Stimulated activated CD4-positive, alpha-beta T cell treated with anti-CD3 and anti-CD28 coated beads, Interleukin-2, amount 100 ng/mL, for 48 hours (primary cell): ENCODE measurements at places on chromosomes 1 and 21.

DNA sequence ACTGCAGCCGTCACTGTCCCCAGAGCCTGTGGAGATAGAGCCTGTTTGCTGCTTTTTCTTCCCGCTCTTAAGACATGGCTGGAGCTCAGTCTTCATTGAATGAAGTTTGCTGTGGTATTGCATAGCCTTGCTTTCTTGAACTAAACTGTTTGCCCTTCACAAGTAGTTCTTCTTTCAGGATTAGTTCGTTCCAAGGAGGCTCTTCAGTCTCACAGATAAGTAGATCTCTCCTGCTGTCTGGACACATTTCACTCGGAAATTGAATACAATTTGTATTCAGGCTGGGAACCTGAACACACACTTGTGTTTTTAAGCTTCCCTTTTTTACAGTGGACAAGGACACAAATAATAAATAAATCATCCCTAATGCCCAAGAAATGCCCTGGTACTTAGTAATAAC lies 34.7 kb downstream of the IFNAR1 start:
- DNase-seq: no peak

DNA sequence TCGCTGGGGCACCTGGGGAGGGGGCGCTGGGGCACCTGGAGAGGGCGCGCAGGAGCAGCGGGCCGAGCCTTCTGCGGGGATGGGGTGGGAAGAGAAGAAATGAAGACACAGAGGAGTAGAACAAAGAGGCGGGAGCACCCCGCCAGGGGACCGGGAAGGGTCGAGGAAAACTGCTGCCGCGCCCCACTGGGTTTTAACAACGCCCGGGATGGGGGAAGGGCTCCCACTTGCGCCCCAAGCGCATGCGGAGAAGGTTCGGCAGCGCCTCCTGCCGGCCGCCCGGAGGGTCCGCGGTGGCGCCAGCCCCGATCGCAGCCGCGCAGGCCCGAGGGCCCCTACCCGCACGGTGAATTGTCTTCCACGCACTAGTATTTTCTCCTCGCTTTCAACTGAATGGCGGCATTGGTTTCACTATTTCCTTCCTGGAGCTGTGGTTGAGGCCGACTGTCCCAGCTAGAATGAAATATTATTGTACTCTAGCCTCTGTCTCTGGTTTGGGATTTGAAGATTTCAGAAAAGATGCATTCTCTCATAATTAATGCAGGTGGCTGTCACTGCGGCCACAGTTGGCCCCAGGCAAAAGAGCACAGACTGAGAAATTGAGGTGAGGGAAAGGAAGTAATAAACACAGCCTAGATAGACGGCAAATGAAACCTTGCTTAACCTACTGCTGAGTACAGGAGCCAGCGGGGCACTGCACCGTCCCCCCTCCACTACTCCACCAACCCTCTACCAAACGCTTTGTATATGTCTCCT lies 57.3 kb downstream of the MAB21L3 start:
- DNase-seq: peak; percentile 82

DNA sequence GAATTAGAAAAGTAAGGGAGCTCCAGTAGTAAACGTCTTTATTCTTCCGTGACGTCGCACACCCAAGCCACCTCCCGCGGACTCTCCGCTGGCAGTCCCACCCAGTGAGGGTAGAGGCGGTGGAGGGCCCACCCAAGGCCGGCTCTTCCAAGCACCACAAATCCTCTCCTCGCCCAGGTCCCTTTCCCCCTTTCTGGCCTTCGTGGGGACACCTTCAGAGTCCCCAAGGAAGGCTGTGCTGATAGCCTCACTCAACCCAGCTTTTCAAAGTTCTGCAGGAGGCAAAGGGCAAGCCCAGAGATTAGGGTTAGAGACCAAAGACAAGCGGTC lies 349 bp upstream of the GPN2 start:
- DNase-seq: no peak

GRCh38 chr1:23473037-23473800 lies 10.8 kb downstream of the ASAP3 start:
- DNase-seq: no peak

- DNase-seq: no peak
Measured at GRCh38 chr1:63861052-63861691, 87.4 kb downstream of the ROR1 start.

GRCh38 chr1:6157132-6157527 lies 23.0 kb downstream of the CHD5 start:
- DNase-seq: no peak

GRCh38 chr1:92240034-92240433 lies 22.3 kb downstream of the C1orf146 start:
- DNase-seq: no peak

- no peak for DNase-seq
Measured at GRCh38 chr1:96313216-96313615, 408.4 kb upstream of the PTBP2 start.

- no peak for DNase-seq
Measured at GRCh38 chr1:69976896-69977295, 228.5 kb downstream of the LRRC40 start.

- no peak for DNase-seq
Measured at GRCh38 chr1:106780066-106780465, 276.4 kb upstream of the PRMT6 start.
